ENCODE measurements at places on chromosomes 12 and 14. TPM values are rescaled to one million over a fixed set of nuclear protein-coding genes. Genes with fewer than 3 reads are reported as not detected.

- peak; percentile 80 for DNase-seq
Measured at GRCh38 chr12:117013726-117014125, 85.5 kb downstream of the TESC start.

- DNase-seq = no peak
Measured at GRCh38 chr12:98788396-98788795, 143.3 kb downstream of the APAF1 start.

GRCh38 chr12:42010715-42011114 is 134.0 kb downstream of the GXYLT1 start:
- DNase-seq = no peak

CIDEB gene
- polyA plus RNA-seq = 7.2 TPM

DNA sequence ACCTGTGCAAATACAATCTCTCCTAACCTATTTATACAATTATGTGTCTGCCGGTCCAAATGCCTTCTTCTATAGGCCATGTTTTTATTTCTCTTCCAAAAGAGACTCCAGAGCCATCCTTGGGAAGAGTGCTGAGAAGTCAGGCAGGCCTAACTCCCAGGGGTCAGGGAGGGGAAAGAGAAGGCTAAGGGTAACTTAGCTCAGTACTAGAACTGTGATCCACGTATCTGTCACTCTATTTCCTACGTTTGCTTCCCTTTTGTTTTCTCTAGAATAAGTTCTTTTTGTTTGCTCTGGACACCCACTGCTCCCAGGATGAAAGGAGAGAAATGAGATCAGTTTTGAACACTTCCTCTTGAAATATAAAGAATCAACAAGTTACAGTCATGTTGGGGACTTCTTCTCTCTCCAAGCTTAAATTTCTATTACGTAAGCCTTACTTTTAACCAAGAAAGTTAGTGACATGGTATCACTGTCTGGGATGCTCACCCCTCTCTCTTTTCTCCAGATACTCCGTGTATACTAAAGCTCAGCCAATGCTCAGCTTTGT is 79.2 kb downstream of the DAD1 start:
- no peak for DNase-seq

PROX2 gene
- polyA plus RNA-seq = not detected

GRCh38 chr12:1801303-1801975 is 18.9 kb upstream of the LRTM2 start:
- DNase-seq = no peak

HCAR1 gene
- polyA plus RNA-seq = 0.02 TPM

DNA sequence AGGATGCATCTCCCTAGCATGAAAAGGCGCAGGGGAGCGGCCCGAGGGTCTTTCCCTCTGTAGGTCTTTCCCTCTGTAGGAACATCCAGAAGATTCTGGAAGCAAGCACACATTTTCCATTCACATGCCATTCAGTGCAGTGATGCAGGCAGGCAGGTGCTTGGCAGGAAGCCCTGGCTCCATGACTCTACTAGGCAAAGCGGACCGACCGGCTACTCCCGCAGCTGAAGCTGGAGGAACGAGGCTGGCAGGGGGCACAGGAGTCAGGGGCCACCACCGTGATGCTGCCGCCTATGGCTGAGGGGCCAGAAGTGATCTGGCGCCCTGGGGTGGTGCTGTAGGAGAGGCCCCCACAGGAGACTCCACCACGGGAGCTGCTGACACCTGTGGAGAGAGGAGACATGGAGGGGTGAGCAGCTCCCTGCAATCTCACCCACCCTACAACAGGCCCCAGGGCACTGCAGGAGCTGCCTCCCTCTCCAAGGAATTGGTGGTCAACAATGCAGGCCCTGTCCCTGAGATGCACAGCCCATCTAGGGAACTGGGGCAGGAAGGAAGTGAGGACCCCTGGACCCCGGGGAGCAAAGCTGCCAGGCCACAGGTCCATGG is 6.5 kb downstream of the KRT85 start:
- no peak for DNase-seq

- no peak for DNase-seq
Measured at GRCh38 chr12:75507086-75507485, 4.3 kb downstream of the KRR1 start.

- peak; percentile 33 for DNase-seq
Measured at GRCh38 chr14:59362513-59362912, 102.7 kb downstream of the GPR135 start.

KRAS gene
- 7.3 TPM for polyA plus RNA-seq

DNA sequence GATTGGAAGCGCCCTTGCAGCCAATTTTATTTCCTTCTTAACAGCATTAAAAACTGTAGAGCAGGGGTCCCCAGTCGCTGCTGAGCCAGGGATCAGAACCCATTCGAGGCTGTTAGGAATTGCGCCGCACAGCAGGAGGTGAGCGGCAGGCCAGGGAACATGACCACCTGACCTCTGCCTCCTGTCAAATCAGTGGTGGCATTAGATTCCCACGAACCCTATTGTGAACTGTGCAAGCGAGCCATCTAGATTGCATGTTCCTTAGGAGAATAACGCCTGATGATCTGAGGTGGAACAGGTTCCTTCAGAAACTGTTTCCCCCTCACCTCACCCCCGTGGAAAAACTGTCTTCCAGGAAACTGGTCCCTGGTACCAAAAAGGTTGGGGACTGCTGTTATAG is 107.4 kb downstream of the DNAI7 start:
- peak; percentile 1 for DNase-seq

DNA sequence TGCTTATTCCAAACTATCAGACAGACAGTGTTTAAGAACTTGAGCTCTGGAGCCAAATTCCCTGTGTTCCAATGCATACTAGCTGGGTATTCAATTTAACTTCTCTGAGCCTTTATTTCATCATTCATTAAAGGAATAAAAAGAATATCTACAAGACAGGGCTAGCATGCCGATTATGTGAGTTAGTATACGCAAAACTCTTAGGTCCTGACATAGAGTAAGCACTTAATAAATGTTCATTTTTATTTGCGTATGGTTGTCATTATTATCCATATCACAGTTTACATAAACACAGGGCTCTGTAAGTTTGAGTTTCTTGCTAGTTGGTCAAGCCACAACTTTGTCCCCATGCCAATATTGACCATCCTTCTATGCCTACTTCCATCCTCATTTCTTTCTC is 161.5 kb downstream of the NUAK1 start:
- DNase-seq = no peak

DNA sequence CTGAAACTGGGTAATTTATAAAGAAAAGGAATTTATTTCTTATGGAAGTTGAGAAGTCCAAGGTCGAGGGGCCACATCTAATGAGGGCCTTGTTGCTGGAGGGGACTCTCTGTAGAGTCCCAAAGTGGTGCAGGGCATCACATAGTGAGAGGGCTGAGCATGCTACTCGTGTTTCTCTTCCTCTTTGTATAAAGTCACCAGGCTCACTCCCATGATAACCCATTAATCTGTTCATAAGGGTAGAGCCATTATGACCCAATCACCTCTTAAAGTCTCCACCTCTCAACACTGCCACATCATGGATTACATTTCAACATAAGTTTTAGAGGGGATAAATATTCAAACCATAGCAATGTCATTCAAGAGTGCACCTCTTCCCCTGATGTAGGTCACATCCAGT is 79.1 kb upstream of the ATP2B1 start:
- no peak for DNase-seq

DNA sequence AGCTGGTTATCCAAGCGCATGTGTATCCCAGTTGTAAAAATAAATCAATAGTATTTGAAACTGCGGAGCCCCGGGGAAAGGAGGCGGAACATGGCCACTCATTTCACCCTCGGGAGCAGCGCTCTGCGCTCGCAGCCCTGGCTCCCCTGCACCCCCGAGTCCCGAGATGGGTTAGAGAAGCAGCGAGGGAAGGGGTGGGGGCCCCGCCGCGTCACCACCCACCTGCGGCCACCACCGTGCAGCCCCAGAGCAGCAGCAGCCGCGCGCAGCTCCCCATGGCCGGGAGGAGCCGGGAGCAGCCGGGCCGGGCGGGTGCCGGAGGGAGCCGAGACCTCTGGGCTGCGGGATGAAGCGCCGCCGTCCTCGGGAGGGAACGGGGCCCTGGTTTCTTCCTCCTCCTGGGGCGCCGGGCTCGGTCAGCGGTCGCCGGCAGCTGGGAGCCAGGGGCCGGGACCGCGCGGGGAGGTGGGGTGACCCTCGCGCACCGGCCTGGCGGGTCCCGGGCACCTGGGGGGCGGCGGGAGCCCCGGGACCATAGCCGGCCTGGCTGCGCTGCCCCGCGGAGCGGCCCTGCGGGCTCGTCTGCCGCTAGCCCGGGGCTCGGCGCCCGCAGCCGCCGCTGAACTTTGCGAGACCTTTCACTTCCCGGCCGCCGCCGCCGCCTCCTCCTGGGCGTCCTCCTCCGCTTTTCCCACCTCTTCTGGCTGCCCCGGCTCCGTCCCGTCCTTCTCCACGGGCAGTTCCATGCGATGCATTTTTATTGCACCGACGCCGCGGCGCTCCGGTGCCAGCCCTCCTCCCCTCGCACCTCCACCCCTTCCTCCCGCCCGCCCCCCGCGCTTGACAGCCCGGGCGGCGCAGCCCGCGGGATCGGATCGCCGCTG is at the start of gene NTN4:
Gene NTN4 (minus strand): TSS at position 732 of the 884 bp plus-strand sequence. CDS start 455 bp downstream, at position 277.
- DNase-seq = peak; percentile 67

- peak; percentile 72 for DNase-seq
Measured at GRCh38 chr12:52186118-52186840, 5.5 kb downstream of the KRT80 start.

DNA sequence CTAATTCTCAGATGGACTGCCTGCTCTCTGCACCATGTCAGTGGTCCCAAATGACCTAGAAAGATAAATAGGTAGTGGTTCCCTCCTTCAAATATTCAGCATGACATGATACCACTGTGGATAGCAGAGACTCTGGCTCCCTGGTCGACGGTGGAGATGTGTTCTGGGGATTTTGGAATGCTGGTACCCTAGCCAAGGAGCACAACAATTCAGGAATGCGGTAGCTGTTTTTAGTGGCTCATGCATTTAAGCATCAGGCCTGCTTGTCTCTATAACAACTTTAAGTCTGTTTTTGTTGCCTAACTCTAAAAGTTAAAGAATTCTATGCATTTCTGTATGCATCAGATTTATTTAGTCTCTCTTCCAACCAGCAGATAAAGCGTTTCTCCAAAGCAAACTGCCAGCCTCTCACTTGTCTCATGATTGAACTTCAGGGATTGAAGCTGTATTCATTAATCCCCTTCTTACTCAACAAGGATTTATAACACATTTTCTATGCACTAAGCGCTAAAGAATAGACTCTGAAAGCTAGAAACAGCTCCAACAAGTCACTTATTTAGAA is 164.9 kb upstream of the BMP4 start:
- no peak for DNase-seq

GRCh38 chr14:58299401-58300330 is 1.3 kb downstream of the ARID4A start:
- DNase-seq = peak; percentile 46

DNA sequence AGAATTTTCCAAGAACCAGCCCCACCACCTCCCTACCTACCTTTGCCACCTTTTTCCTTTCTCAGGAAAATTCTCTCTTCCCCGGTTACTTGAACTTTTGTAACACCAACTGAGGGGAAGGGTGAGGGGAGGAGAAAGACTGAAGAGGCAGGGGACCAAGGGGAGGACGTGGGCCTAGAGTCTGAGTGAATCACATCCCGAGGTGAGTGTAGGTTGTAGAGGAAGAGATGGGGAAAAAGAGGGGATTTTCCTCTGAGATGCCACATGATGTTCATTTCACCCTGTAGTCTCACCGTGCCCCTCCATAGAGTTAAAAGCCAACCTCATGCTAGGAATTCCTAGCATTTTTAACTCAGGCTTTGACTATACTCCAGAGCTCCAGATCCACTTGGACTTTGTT is 311.8 kb downstream of the RPAP3 start:
- DNase-seq = no peak

DNA sequence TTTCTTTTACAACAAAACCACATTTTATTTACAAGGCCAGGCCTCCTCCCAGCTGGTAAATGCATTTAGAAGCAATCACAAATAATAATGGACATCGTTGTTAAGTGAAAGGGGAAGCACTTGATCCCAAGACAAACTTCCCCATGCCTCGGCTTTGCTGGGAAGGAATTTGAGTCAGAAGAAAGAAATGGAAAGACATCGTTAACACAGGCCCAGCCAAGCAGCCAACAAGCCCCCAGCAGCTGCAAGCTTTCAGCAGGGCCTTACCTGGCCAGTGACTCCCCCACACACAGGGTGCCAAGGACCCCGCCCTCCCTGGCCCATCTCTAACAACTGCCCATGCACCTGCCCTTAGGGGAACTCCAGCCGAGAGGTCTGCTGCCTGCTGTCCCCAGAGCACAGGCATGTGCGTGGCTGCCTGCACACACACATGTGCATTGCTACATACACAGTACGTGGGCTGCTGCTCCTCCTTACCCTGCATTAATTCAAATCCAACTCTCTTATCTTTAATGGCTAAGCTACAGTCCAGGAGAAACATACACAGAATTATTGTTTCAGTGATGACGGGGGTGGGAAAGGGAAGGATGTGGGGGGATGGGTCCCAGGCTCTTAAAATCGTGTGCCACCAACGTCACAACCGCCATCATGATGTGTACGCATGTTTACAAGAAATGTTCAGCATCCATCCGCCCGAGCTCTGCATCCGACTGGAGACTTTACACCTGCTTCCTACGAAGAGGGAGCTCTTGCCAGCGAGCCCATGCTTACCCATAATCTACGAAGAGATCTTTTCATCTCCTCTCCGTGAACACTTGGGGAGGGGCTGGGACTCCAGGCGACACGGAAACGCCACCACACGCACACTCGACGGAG is 9.8 kb downstream of the BCL11B start:
- no peak for DNase-seq
